ENCODE measurements at places on chromosomes 4 and X. TPM values are rescaled to one million over a fixed set of nuclear protein-coding genes. Genes with fewer than 3 reads are reported as not detected.
A peak's percentile ranks its signal among the peaks of the same experiment; 100 is the strongest.

GRCh38 chr4:45353161-45353560, 626.8 kb upstream of the GNPDA2 start:
- no peak for DNase-seq

DNA sequence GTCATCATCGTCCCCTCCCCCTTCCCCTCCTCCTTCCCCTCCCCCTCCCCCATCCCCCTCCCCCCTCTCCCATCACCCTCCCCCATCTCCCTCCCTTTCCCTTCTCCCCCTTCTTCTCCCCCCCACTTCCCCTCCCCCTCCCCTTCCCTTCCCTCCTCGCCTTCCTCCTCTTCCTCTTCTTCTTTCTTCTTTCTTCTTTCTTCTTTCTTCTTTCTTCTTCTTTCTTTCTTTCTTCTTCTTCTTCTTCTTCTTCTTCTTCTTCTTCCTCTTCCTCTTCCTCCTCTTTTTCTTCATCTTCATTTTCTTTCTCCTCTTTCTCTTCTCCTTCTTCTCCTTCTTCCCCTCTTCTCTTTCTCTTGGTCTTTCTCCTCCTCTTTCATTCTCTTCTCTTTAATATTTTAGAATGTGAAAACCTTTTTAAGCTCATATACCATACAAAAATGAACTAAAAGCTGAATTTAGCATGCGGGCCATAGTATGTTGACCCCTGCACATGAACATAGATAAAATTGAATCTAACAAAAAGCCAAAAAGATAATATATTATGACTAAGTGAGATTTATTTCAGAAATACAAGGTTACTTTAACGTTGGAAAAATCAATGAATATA, 20.5 kb upstream of the AFM start:
- DNase-seq, result no peak

GRCh38 chr4:53956454-53956853, 108.0 kb downstream of the CHIC2 start:
- DNase-seq, result no peak

GRCh38 chrX:54484666-54485065, 11.4 kb downstream of the FGD1 start:
- DNase-seq, result peak; percentile 41

DNA sequence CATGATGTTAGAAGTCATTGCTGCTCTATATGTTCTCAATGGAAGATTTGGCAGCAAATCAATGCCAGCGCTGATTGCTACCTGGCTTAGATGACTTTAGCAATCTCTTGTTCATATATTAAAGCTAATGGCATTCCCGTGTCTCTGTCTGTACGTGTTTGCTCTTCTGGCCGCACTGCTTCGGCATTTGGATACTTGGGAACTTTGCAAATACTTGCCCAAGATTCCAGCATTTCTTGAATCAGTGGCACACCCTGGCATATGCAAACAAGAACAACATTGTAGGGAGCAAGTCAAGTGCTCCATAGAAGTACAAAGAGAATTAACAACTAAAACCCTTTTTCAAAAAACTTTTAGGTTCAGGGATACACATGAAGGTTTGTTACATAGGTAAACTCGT, 128.9 kb upstream of the TMEM164 start:
- DNase-seq, result no peak

- no peak for DNase-seq
These were observed 41.5 kb upstream of the FGF2 start for GRCh38 chr4:122785099-122785498.

- DNase-seq, result peak; percentile 46
These were observed 31.0 kb downstream of the RAB40A start for GRCh38 chrX:103488332-103488731.

- DNase-seq, result no peak
These were observed 15.0 kb upstream of the TMEM164 start for GRCh38 chrX:109987884-109988283.

- peak; percentile 34 for DNase-seq
These were observed 3.3 kb upstream of the SUPT20HL1 start for GRCh38 chrX:24357106-24357505.

DNA sequence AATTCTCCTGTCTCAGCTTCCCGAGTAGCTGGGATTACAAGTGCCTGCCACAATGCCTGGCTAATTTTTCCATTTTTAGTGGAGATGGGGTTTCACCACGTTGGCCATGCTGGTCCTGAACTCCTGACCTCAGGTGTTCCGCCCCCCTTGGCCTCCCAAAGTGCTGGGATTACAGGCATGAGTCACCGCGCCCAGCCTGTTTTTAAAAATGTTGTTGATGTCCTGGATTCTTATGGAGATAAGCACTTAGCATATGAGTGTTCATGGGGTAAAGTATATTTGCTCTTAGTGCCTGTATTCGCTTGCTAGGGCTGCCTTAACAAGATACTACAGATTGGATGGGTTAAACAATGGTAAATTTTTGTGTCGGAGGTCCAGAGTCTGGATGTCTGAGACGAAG, 91.7 kb downstream of the CEP44 start:
- no peak for DNase-seq

- DNase-seq, result peak; percentile 83
These were observed 5.4 kb downstream of the TSPAN5 start for GRCh38 chr4:98652996-98653395.

DNA sequence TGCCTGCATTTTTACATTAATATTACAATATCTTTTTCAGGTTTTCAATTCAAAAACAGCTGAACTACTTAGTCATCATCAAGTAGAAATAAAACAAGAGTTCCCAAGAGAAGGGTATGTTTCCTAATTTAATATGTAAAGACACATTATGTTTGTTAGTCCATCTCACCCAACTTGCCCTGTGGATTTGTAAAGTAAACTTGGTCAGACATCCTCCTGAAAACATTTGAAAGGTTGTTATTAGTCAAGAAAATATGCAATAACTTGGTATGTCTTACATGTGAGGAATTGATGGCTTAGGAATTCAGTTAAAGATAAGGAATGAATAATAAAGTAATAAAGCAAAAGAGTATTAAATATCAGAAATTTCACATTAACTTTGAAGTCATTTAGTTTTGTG, 12.2 kb downstream of the GK start:
- DNase-seq, result no peak

GRCh38 chr4:72484981-72485380, 84.0 kb downstream of the ADAMTS3 start:
- DNase-seq, result no peak

DNA sequence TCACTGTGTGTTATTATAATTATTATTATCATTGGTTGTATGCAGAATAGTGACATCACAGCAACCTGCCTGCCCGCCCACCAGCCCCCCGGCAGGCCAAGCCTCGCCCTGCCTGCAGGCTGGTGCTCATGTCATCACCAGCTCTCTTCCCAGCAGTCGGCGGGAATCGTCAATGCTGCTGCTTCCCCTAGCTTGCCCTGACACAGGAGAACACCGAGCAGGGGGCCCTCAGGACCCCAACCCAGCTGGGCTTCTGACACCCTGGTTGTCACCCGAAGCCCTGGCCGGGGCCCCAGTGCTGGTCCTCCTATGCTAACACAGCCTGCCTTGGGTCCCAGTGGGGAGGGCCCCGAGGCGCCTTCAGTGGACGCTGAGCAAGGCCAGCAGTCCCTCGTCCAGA, 100.6 kb downstream of the PPP2R2C start:
- DNase-seq, result no peak

GRCh38 chrX:109155161-109155560, 326.7 kb downstream of the GUCY2F start:
- no peak for DNase-seq

- DNase-seq, result peak; percentile 90
These were observed 6.7 kb downstream of the SLC7A11 start for GRCh38 chr4:138235419-138235952.

DNA sequence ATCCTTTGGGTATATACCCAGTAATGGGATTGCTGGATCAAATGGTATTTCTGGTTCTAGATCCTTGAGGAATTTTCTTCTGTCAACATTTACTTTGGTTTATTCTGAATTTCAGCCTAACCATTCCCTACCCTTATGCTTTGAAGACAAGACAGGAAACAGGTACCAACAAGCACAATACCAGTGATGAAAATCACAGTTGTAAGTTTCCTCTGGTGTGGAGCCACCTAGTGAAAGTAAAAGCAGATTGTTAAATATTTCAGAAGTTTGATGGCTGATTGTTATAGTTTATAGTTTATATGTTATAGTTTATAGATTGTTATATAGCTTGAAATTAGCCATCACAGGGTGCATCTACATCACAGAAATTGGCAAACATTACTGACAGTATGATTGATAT, 104.5 kb upstream of the AGA start:
- DNase-seq, result peak; percentile 23

- no peak for DNase-seq
These were observed 116.6 kb upstream of the LCORL start for GRCh38 chr4:18138076-18138665.

DNA sequence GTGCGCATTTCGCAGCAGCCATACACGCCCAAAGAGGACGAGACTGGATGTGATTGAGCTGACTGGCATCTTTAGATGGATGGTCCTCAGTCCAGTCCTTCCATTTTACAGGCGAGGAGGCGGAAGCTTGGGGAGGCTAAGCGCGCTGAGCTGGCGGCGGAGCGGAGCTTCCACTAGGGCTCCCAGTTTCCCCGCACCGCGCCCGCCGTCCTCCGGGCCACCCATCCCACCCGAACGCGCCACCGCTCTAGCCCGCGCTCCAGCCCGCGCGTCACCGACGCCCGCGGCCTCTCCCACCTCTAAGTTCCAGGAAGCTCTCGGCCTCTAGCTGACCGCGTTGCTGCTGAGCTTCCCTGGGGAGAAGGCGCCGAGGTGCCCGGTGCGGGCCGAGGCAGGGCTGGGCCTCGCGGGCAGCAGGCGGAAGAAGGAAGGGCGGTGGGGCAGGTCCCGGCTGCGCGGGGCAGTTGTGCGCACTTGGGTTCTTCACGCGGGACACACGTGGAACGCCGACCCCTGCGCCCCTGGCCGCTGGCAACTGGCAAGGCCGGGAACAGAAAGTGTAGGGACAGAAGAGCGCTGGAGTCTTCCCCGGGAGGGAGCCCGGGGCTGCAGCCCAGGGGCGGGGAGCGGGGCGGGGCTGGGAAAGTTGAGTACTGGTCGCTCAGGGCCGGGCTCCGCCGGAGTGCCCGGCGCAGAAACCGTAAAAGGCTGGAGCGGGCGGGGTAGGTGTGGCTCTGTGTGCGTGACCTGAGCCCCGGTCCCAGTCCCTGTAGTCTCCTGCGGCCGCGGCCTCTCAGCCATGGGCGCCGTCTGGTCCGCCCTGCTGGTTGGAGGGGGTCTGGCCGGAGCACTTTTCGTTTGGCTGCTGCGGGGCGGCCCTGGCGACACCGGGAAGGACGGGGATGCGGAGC, at the start of gene STBD1:
STBD1 (plus strand) TSS at position 763 of the 911 bp plus-strand sequence; CDS start at position 800, 37 bp downstream.
- peak; percentile 83 for DNase-seq

GRCh38 chrX:53654376-53654775, 32.1 kb downstream of the HUWE1 start:
- no peak for DNase-seq

DNA sequence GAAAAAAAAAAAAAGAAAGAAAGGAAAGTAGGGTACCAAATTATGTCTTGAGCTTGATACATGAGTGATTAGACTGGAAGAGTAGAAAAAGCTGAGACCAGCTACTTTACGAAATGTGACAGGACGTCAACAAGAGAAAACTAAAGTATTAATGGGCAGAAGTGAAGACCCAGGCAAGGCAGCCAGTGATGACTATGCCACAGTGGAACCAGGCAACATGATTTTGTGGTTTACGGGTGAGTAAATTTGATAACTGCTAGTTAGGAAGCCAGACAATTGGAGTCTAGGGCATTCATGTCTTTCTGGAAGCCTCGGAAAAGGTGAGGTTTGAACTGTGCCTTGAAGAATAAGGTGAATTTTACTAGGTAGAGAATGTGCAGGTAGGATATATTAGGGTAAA, 326.4 kb downstream of the TENM3 start:
- DNase-seq, result no peak

DNA sequence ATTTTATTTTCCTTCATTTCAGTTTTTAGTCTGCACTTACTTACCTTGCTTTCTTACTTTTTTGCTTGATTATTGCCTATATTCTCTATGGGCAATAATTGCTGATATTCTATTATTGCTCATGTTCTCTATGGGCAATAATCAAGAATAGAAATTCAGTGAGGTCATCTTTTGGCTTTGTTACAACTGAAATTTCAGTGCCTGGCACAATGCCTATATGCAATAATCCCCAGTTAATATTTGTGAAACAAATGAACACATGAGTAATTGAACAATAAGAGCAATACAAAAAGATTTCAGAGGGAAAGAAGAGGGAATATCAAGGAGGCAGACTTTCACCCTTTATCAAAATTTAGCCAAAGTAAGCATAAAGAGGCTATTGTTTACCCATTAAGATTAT, 48.6 kb upstream of the ARSJ start:
- no peak for DNase-seq

- DNase-seq, result no peak
These were observed 373 bp upstream of the SMIM43 start for GRCh38 chr4:121765368-121765705.

GRCh38 chr4:103786014-103786413, 66.2 kb upstream of the TACR3 start:
- DNase-seq, result peak; percentile 69

GRCh38 chrX:7159149-7159861, 11.4 kb upstream of the PUDP start:
- peak; percentile 81 for DNase-seq

DNA sequence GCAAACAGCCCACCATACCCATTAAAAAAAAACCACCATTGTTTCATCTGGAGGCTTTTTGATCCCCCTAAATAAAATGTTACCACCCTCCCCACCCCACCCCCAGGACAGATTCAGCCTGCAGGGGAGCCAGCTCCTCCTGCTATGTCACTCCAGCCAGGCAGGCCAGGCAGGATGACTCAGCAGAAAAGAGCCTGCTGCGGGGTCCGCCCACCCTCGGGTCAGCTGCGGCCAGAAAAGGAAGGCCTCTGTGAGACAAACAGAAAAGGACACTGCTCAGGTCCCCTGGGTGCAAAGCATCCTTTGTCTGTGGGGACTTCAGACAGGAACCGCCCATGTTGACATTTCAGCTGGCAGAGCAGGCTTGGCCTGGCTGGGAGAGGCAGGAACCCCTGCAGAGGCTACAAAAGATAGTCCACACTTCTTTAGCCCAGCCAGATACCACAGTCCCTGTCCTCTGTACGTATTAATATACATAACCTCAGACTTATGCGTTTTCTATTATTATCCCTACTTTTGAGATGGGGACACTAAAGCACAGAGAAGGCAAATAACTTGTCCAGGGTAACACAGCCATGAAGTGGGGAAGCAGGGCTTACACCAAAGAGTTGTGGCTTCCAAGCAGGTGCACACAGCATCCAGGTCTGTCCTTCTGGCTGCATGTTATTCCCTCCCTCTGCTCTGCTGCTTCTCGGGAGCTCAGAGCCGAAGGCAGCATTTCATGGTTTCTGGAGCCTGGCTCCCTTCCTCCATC, 147.7 kb downstream of the CPEB2 start:
- peak; percentile 90 for DNase-seq

CLGN gene
- total RNA-seq, result 0.63 TPM

ESX1 gene
- total RNA-seq, result not detected

TNIP2 gene
- 55.2 TPM for total RNA-seq

BCLAF3 gene
- 4.8 TPM for total RNA-seq

MAGEH1 gene
- 37.2 TPM for total RNA-seq

IL1RAPL2 gene
- not detected for total RNA-seq

CYLC1 gene
- total RNA-seq, result not detected

EXOC1L gene
- not detected for total RNA-seq

CT45A2 gene
- not detected for total RNA-seq

TACR3 gene
- not detected for total RNA-seq

DCX gene
- total RNA-seq, result not detected

DKC1 gene
- total RNA-seq, result 30.0 TPM

FRMPD4 gene
- total RNA-seq, result not detected

TMEM271 gene
- not detected for total RNA-seq

All from GM23248 (cell line).